ENCODE measurements at places on chromosomes 13 and 19.

DNA sequence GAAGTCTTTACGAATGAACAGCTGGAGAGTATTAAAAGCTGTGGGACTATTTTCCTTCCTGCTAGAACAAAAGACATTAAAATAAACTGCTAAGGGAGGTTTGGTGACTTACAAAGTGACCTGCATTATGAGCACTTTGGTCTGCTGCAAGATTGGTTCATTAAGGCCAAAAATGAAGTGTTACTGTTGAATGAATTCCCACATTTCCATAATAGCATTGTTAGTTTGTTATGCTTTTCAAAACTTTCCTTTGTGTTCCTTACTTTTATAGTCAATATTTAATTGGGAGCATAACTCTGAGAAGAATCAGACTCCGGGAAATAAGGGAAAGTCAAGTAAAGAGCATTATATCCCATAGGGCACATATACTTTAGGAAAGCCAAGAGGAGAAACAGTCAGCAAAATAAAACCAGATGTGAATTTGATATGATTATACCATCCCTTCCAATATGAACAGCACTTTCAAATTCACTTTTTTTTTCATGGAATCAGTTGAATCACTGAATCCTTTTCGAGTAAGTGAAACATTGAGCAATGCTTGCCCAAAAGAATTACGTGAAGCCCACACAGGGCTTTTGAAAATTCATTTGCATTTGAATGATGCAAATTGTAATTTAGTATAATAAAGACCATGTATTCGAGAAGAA lies 112.6 kb downstream of the KCTD12 start:
- no peak for DNase-seq

DNA sequence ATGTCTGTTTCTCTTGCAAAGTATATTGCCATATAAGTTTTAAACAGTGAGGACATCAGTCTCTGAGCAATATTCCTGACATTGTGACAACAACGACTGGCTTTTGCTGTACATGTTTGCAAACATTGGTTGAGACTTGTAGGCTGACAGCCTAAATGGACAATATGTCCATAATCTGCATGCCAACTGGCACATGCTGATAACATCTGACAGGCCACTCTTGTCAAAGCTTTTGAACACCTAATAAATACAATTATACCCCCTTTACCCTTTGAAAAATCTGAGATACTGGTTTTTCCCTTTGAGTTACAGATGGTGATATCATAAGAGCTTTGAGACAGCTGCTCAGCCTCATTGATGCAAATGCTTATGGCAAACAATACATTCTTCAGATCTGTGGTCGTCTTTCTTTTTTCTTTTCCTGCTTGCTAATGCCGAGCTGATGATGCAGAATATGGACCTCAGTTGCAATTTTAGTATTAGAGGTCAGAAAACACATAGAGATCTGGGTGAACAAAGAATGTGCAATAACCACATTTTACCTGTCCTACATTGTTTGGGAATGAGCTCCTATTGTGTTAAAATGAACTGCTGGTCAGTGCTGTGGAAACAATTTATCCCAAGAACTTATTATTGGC lies 114.9 kb downstream of the RFC3 start:
- DNase-seq, result no peak

DNA sequence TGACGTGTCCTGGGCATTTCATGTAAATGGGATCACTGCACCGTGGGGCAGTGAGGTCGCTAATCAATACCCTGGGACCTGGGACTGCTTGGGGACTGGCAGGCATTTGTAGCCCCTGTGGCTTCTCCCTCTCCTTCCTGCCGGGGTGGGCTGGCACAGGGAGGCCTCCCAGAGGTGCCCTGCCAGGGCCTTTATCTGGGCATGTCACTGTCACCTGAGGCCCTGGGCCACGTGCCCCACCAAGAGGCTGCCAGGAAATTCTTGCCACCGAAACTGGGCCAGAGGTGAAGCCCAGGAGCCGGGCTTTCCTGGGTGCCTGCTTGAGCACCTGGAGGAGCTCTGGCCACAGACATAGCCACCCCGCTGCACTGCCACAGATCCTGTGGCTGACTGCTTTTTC lies 1.8 kb upstream of the NMRK2 start:
- no peak for DNase-seq

DNA sequence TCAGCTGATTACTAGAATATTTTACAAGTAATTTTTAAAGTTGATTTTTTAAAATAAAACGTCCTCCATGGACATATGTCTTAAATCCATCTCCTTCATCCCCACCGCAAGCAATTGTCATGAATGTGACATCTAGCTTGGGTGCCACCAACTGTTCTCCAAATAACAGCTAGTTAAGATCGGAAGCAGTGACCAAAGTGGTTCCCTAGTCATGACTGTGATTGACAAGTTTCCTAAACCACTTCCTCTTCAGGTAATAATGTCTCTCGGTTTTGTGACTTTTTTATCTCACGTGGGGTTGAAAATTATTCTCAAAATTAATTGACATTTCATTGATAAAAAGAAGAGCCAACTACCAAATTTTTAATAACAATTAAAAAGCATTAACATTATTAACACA lies 135.3 kb upstream of the MIR17HG start:
- no peak for DNase-seq

DNA sequence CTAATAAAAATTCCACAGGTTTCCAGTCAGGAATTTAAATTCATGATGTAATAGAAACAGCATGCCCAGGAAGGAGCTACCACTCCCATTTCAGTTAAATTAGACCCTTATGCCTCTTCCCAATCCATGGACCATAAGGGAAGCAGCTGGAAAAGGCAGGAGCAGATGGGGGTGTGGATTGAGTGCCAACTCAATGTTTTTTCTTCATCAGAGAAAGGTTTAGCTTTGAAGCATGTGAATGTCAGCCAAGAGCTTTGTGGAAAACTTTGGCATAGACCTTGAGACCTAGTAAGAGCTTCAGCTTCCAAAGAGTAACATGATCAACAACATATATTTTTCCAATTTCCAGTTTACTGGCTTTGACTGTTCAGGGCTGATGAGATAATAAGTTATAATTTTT lies 2139.9 kb downstream of the PCDH9 start:
- no peak for DNase-seq

GRCh38 chr13:51066091-51066831 lies 44.8 kb downstream of the C13orf42 start:
- DNase-seq, result no peak

- no peak for DNase-seq
Observed at GRCh38 chr13:64782466-64782865, 2447.7 kb downstream of the PCDH9 start.

GRCh38 chr13:105952233-105952972 lies 583.1 kb downstream of the EFNB2 start:
- DNase-seq, result no peak

- DNase-seq, result no peak
Observed at GRCh38 chr13:41791056-41791455, 169.9 kb downstream of the VWA8 start.

DNA sequence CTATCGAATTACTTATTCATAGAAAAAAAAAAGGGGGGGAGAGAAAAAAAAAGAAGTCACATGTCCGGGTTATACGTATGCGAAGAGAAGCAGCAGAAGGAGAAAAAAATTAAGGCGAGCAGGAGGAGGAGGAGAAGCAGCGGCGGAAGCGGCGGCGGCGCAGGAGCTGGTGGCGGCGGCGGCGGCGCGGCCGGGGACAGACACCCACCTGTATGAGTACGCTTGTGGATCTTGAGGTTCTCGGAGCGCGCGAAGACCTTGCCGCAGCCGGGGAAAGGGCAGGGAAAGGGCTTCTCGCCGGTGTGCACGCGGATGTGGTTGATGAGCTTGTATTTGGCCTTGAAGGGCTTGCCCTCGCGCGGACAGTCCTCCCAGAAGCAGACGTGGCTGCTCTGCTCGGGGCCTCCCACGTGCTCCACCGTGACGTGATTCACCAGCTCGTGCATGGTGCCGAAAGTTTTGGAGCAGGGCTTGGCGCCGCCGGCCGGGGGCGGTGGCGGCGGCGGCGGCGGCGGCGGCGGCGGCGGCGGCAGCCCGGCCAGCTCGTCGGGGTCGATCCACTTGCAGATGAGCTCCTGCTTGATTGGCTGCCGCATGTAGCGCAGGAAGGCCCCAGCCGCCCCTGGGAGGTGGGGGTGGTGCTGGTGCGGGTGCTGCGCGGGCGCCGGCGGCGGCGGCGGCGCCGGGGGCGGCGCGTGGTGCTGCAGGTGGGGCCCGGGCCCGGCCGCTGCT lies 1.5 kb downstream of the ZIC5 start:
- DNase-seq, result peak; percentile 81

GRCh38 chr13:102872131-102872530 lies 26.3 kb downstream of the ERCC5 start:
- DNase-seq, result no peak

GRCh38 chr19:58296104-58296503 lies 9.1 kb upstream of the ERVK3-1 start:
- no peak for DNase-seq

DNA sequence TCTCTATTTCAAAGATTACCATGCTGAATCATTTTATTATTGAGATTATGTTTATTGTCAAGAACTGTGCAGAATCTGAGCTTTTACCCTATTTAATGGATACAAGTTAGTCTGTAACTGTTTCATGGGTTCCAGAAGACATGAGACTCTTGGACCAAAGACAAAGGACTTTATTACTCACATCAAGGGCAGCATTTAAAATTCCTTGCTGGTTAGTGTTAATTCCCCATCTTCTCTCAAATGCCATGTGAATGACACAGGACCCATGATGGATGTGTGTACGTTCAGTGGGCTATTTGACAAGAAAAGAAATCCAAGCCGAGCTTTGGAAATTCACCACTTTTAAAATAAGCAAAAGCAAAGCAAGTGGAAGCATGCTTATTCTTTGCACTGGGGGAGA lies 139.9 kb downstream of the PCDH20 start:
- DNase-seq, result no peak

GRCh38 chr19:52778811-52779210 lies 7.8 kb downstream of the ZNF600 start:
- DNase-seq, result no peak

DNA sequence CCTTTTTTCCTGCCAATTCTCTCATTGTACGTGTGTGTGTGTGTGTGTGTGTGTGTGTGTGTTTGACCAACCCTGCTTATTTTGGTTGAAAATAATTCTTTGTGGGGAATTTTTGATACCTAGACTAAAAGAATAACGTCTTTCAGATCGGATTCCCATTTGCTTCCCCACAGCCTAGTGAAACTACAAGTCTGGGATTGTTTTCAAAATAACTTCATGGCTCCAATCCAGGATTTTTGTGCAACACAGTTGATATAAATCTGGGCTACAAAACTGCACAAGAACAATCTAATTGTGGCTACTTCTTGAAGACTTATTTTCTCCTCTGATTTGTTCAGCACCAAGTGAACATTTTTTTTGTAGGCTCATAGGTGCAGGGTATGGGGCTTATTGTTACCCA lies 332.8 kb upstream of the MIR17HG start:
- DNase-seq, result no peak

GRCh38 chr19:1767464-1767933 lies 14.2 kb downstream of the ONECUT3 start:
- DNase-seq, result peak; percentile 79

DNA sequence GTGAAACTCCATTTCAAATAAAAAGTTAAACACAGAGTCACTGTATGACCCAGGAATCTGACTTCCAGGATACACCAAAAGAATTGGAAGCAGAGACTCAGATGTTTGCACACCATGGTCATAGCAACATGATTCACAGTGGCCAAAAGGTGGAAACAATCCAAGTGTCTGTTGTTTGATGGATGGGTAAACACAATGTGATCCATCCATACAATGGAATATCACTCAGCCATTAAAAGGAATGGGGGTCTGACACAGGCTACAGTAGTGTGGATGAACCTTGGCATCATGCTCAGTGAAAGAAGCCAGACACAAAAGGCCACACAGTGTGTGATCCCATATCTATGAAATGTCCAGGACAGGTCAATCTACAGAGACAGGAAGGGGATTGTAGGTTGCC lies 174.3 kb downstream of the PTPRS start:
- no peak for DNase-seq

- peak; percentile 73 for DNase-seq
Observed at GRCh38 chr19:38073841-38074685, 150.0 kb downstream of the DPF1 start.

Measured in WTC11 (cell line).